ENCODE measurements at places on chromosomes 1 and 21.

GRCh38 chr1:181044449-181044966, 10.7 kb downstream of the MR1 start:
- DNase-seq: no peak

GRCh38 chr1:200988693-200989092, 34.8 kb downstream of the KIF21B start:
- DNase-seq: no peak

DNA sequence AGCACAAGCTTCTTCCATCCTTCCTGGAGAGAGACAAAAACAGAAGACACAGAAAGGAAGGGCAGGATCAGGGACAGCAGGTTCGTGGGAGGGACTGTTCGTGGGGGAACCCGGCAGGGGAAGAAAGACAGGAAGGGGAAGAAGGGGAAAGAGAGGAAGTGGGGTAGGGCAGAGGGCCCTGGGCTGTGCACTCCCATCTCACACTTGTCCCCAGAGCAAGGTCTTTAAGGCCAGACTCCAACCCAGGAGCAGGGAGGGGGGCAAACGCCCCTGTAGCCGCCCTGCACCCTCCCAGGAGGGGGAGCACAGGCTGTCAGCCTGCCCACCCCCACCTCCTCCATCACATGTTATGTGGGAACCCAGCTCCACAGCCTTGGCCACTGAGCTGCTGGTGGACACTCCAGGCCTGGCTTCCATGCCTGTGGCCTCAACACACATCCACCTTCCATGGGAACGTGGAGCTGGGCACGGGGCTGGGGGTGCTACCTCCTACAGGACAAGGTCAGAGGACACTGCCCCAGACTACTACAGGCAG, 9.3 kb downstream of the SLC19A1 start:
- DNase-seq: no peak

GRCh38 chr1:24438423-24438901, 22.9 kb downstream of the NIPAL3 start:
- DNase-seq: peak; percentile 47

GRCh38 chr21:26405735-26406361, 167.2 kb downstream of the CYYR1 start:
- no peak for DNase-seq

- no peak for DNase-seq
These were observed 3.9 kb upstream of the CDC42 start for GRCh38 chr1:22048351-22049192.

- peak; percentile 54 for DNase-seq
These were observed 888 bp upstream of the COL18A1 start for GRCh38 chr21:45403825-45404729.

- no peak for DNase-seq
These were observed 85.9 kb downstream of the USP24 start for GRCh38 chr1:55129194-55129728.

GRCh38 chr1:67711855-67712212, 26.8 kb downstream of the GADD45A start:
- DNase-seq: peak; percentile 36

- DNase-seq: peak; percentile 86
These were observed 2.9 kb downstream of the LMO4 start for GRCh38 chr1:87331365-87332241.

DNA sequence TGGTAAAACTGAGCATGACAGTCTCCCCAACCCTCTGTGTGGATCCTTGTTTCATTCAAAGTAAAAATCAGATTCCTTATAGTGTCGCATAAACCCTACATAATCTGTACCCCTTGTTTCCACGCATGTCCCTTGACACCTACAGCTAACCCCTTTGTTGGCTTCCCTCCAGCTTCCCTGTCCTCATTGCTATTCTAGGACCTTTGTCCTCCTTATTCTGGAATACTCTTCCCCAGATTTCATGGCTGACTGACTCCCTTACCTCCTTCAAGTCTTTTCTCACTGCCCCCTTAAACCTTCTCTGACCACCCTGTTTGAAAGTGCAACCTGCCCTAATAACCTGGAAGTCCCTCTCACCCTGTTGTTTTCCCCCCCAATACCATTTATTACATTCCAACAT, 4.0 kb downstream of the RNF11 start:
- DNase-seq: no peak

- no peak for DNase-seq
These were observed at the start of gene THEMIS2 for GRCh38 chr1:27872059-27872801. Gene THEMIS2, plus strand, starts transcription at chr1:27872544. Its CDS starts 28 bp downstream, at chr1:27872572.

- DNase-seq: peak; percentile 71
These were observed 769 bp downstream of the GALE start for GRCh38 chr1:23799570-23800399.

GRCh38 chr21:31394309-31394708, 50.2 kb upstream of the TIAM1 start:
- DNase-seq: no peak

- DNase-seq: peak; percentile 7
These were observed 154.4 kb downstream of the HHAT start for GRCh38 chr1:210482945-210483617.

GRCh38 chr1:25750923-25751605, 48.9 kb upstream of the SELENON start:
- DNase-seq: no peak

DNA sequence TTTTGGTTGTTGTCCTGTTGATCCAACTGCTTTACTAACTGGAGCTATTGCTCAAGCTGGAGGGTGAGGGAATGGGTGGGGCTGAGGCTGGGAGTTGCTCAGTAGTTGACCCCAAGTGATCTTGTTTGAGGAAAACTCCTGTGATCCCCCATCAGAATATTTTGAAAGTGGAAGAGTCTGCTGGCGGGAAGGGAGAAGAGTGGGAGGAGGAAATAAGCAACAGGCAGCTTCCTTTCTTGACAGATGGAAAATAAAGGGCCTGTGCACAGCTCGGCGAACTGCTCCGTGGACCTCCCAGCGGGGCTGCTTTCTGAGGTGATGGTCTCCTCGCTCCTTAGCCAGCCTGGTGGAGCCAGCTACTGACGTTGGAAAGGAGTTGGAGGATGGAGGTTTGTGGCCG, 199.1 kb upstream of the LMO4 start:
- DNase-seq: no peak

DNA sequence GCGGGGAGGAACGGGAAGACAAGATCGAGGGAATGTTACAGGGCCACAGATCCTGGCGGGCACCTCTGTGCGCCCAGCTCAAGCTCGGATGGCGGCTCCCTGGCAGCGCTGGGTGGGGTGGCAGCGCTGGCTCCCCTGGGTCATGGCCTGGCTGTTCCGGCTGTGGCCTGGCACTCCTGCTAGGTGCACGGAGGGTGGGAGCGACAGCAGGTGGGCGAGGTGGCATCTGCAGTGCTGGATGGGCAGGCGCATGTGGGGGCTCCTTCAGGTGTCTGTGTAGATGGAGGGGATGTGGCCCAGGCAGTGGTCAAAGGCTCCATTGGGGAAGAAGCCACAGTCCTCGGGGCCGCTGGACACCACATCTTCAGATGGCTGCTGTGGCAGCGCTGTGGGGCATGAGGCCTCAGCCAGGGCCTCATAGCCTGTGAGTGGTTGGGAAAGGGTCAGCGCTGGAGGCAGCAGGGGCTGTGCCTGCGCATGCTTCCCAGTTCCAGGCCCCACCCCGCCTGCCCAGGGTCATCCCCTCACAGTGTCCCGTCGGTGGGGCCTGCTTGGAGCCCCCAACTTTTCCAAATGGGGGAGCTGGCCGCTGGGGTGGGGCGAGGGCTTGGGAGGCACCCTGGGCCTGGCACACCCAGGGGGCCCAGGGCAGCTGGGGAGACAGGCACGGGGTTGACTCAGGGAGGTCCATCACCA, 47.3 kb downstream of the DMRTB1 start:
- DNase-seq: no peak

DNA sequence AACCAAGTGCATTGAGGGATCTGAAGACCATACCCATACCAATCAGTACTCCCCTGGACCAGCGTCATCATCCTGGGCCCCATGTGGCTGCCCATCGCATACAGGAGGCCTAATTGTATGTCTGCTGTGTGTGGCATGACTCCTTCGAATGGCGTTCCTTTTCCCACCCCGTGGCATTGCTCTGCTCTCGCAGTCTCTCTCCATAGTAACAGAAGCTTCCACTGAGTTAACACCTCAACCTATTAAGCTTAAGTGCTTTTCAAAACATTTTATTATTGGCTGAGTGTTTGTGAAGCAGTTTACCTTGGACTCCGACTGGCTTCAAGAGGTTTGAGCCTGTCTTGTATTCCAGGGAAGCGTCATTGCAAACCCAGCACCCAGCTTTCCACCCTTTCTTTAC, 187.1 kb upstream of the LMO4 start:
- peak; percentile 91 for DNase-seq

DNA sequence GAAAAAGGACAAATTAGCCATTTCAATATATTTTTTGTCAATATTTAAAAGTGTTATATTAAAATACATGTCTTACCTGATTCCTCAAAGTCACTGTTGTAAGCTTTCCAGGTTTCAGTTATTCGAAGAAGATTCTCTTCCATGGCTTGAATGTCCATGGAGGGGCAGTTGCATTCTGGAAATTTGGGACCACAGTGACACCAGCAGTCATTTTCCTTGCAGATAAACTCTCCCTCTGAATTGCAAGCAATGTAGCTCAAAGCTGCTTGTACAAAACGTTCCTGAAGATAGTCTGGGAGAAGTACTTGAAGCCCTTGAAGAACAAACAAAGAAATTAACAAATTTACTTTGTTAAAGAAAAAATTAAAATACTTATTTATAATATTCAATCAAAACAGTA, 251.7 kb downstream of the BRINP3 start:
- no peak for DNase-seq

DNA sequence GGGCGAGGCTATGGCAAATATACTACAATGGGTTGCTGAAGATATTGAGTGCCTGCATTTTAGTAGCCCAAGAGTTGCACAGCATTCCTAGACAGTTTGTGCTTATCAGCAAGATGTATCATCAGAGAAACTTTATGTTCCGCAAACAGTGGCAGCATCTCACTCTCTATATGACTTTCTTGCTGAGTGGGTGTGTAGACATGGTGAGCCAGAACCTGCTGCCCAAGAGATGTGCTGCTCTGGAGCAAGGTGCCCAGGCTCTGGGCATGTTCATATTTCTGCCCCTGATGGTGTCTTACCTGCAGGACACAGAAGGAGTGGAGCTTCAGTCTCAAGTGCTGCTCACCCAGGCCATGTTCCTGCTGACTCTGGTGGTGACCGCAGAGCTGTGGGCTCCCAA, 8.2 kb upstream of the RGSL1 start:
- no peak for DNase-seq

DNA sequence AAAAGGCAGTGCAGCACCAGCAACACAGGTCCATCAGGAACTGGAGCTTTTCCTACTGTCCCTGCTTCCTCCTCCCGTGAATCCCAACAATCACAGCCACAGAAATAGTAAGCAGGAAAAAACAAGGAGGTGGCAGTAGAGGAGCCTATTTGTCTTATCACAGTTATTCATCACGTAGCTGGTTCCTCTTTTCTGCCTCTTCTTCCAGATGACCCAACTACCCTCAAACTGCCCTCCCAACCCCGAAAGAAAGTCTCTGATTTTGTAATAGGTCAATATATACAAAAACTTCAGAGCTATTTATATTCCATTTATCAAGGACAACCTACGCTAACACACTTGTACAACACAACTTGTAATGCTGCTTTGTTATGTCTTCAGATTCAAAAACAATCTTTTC, 21.4 kb downstream of the GNB1 start:
- DNase-seq: no peak

GRCh38 chr1:246301553-246302250, 205.4 kb downstream of the SMYD3 start:
- no peak for DNase-seq

DNA sequence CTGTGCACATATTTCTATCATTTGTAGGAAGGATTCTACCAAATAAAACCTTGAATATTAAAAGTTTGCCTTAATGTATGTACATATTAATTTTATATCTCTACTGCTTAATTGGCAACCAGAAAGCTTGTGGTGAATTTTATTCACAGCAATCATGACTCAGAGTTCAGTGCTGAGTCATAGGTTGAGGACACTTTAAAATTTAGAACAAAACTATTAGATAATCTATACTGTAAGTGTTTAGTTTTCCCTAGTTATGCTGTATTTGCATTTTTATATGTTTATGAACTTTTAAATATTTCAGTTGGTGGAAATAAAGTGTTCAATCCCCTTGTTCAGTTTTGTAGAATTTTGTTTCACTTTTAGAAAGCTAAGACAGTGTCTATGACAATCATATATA, 841.5 kb downstream of the KCNT2 start:
- no peak for DNase-seq

- DNase-seq: no peak
These were observed 84.3 kb downstream of the EXTL2 start for GRCh38 chr1:100810360-100810759.

DNA sequence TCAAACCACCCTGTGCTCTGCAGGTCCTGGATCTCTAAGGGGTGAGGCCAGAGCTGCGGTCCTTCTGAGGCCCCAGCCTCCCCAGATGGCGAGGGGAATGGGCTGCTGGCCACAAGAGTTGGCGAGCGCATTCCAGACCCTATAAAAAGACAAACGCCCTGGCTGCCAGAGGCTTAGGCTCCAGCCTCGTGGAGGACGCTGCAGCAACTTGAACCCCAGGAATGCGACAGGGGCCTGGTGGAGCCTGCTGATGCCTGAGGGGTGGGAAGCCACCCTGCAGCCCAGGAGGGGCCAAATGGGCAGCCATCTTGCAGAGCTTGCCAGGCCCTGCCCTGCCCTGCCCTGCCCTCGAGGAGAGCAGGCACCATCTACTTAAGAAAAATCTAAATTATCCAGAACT, 8.6 kb downstream of the CACNA1S start:
- no peak for DNase-seq

Data from NCI-H1417 (cell line).